Stimulated activated CD8-positive, alpha-beta memory T cell treated with anti-CD3 and anti-CD28 coated beads, Interleukin-12 subunit alpha, Interleukin-12 subunit beta, amount 100 ng/mL, for 4 hours (primary cell): ENCODE measurements at places on chromosomes 7 and 10.

GRCh38 chr7:115782696-115783490, 247.7 kb downstream of the TFEC start:
- no peak for DNase-seq

DNA sequence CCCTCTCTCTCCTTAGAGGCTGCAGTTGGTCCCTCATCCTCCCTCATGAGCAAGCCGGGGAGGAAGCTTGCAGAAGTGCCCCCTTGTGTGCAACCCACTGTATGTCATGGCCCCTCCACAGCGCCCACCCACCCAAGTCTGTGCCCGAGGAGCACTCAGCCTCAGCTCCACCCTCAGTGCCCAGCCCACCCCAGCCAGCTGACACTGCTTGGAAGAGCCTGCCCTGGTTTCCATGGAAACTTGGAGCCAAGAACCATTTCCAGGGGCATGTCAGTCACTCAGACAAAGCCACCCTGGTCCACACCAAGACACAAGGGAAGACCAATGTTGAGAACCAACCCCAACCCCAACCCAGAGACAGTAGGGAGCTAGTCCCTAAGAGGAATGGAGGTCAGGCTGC, 79.5 kb downstream of the PAX2 start:
- DNase-seq, result no peak

GRCh38 chr7:102045681-102046372, 228.4 kb downstream of the CUX1 start:
- no peak for DNase-seq

GRCh38 chr10:60035984-60036383, 129.6 kb upstream of the CCDC6 start:
- DNase-seq, result no peak
